Frontal cortex (tissue), 4 donors: ENCODE measurements at places on chromosomes 3 and 15. TPM values are rescaled to one million over a fixed set of nuclear protein-coding genes. Genes with fewer than 3 reads are reported as not detected.

GRCh38 chr3:139251529-139251928 lies 92.3 kb upstream of the MRPS22 start:
- no peak for DNase-seq

DNA sequence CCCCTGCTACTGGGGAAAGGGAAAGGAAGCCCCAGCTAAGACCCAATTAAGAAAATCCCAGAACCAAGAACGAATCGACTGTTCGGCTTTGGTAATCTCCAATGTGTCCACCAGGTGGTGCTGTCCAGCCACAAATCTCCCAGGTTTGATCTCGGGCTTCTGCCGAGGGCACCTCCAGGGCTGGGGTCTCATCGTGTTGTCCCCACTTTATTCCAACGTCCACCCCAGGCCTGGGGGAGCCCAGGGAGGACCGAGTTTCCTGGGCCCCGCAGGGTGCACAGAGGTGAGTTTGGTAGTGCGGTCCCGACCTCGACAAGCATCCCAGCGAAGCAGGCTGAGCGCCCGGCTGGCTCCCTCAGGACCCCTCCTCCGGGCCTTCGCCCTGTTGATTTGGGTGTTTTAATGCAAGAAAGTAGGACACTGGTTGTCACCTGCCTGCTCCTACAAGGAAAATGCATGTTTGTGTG lies 185.1 kb downstream of the GOLGA6L6 start:
- DNase-seq = peak; percentile 86

DNA sequence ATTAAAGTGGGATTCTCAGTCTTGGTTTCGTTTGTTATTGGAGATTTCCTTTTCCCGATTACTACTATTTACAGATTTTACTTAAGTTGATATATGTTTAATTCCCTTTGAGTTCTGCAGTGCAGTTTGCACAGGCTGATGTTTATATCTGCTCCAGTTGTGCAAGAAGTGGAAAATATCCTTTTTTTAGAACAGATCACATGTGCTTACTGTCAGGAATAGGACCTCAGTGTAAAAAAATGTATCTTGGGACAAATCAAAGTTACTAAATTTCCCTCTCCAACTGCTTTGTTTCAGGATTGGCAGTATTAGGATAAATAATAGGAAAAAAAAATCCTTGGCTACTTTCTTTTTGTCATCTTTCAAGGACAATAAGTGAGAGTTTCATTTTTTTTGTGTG lies 6.9 kb downstream of the MITF start:
- no peak for DNase-seq

- DNase-seq = no peak
These were observed 280.4 kb downstream of the RAP2B start for GRCh38 chr3:153442386-153442785.

DNA sequence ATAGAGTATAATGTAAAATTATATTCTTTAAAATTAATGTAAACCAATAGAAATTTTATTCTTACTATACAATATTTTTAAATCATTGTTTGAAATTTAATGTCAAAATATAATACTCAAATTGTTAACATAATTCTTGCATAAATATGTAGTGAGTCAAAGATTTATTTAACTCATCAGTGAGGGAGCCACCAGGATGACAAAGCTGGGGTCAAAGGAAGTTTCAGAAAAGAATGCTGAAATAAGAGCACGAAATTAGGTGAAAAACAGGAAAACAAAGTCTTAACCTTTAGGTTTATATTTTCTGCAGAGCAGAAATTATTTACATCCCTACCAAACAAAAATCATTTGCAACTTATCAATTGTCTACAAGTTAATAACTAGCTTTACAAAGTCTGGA lies 74.1 kb downstream of the DIPK2A start:
- no peak for DNase-seq

DNA sequence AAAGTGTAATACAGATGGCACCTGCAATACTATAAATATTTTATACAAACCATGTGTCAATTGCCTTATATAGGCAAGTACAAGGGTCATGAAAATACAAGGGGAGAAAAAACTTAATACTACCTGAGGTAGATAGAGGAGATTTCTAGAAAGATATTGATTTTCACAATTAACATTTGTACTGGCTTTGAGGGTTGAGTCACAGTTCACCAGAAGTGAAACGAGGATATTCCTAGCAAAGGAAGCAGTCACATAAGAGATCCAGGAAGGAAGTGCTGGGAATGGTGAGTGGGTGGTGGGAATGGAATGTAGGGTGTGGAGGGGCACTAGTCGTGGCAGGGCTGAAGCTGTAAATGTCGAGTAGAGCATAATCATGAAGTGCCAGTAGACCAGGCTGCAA lies 108.7 kb downstream of the P2RY1 start:
- no peak for DNase-seq

DNA sequence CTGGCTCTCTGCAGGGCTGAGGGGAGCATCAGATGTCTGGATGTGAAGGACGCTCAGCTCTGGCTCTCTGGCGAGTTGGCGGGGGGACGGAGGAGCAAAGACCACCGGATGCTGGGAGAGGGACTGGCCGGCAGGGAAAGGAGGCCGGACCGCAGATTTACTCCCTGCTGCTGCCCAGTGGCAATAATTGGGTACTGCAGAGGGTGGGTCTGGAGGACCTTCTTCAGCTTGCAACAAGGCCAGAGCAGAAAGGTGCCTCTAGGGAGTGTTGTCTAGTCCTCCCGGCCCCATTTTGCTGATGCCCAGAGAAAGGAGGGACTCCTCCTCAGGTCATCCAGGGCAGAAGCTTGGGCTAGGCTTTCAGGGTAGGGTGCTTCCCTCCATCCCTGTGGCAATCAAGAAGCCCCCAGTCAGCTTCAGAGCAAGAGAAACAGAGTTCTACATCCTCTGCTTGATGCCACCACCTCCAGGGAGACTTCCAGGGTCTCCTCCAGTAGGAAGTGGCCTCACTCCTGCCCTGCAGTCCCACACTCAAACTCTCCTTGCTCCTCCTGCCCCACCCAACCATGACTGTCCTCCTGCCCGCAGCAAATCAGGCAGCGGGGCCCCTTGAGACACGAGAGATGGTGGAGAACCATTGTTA lies 20.3 kb upstream of the CSPG4 start:
- peak; percentile 64 for DNase-seq

GRCh38 chr15:57591237-57591821 lies 375 bp upstream of the MYZAP start:
- no peak for DNase-seq

- DNase-seq = no peak
These were observed 50.6 kb upstream of the AKAP13 start for GRCh38 chr15:85329561-85330422.

- no peak for DNase-seq
These were observed 10.2 kb downstream of the RFTN1 start for GRCh38 chr3:16503191-16503776.

GRCh38 chr15:81292523-81293001 lies 31.4 kb downstream of the STARD5 start:
- no peak for DNase-seq

GRCh38 chr3:155184011-155184410 lies 103.9 kb downstream of the MME start:
- no peak for DNase-seq

- DNase-seq = no peak
These were observed 47.5 kb downstream of the MYH15 start for GRCh38 chr3:108462899-108463298.

DNA sequence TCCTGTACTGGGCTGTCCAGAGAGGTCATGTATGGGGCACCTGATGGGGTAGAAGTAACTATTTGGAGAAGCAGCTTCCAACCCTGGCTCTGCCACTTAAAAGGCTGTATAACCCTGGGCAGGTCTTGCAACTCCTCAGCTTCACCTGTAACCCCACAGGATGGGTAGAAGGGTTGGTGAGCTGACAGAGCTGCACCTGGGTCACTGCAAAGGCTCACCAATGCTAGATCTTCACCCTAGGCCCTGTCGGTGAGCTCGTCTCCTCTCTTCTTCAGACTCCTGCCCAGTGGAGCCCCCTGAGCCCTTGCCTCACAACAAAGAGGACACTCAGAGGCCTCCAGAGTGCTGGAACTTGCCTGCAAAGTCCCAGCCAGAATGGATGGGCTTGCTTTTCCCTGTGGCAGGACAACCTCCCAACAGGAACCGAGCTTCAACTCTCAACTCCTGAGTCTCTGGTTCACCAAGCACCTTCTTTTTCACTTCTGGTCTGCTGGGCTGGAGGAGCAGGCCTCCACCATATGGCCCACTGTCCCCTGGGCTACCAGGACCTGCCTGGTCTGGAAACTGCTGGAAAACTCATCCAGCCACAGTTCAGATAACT lies 45.9 kb downstream of the XXYLT1 start:
- no peak for DNase-seq

DNA sequence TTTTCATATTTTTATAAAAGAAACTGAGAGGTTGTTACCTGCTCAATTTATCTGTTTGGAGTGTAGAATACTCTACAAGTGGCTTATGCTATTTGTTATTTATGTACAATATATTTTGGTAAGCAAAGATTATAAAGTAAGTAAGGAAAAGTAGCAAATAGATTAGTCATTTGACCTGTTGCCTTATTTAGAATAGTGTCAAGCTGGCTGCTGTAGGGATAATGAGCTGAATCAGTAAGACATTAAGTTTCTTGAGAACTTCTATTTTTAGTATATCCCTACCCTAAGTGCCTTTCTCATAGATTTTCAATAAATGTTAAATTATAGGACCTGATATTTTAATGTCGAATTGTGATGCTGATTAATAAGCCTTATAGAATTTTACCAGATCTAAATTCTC lies 37.2 kb downstream of the ECT2 start:
- DNase-seq = no peak

DNA sequence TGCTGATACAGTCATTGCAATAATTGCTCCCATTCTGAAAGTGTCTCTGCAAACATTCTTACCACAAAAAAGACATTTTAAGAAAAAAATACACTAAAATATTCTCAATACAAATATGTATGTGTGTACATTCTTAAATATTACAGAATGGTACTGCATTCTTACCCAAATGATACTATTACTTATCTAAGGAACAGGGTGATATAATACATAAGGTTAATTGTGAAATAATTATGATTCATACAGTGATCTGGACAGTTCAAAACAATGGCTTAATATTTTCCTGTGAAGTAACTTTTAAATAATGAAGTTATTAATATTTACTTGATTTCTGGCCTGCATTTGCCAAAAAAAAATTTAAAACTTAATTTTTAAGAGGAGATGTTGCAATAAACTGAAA lies 694.6 kb downstream of the TUSC7 start:
- DNase-seq = no peak

- no peak for DNase-seq
These were observed 77.6 kb upstream of the DLG1 start for GRCh38 chr3:197376020-197376419.

GRCh38 chr3:129333891-129334290 lies 55.2 kb downstream of the HMCES start:
- DNase-seq = no peak

GRCh38 chr3:94961423-94962100 lies 898.7 kb downstream of the NSUN3 start:
- DNase-seq = no peak

DNA sequence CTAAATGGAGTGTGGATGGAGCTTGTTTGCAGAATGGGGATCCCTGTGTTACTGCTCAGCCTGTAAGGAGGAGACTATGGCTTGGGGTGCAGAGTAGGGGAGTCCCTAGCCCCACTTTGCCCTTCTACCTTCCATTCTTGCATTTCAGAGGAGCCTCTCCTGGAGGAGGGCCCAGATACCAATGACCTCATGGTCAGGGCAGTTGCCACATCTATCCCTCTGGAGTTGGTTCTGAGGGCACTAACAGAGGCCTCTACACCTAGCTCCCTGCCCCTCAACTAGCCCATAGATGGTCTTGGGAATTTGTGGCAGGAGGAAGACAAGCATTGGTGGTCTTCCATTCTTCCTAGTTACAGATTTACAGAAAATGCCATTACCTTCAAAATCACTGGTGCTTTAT lies 6.1 kb downstream of the SKOR1 start:
- DNase-seq = no peak

- DNase-seq = no peak
These were observed 29.2 kb upstream of the ANXA2 start for GRCh38 chr15:60426870-60427508.

GRCh38 chr3:131701153-131701770 lies 198.5 kb upstream of the MRPL3 start:
- DNase-seq = no peak

GRCh38 chr15:70466305-70466704 lies 297.1 kb downstream of the UACA start:
- DNase-seq = no peak

GRCh38 chr15:78982736-78983135 lies 37.9 kb upstream of the CTSH start:
- DNase-seq = no peak

- DNase-seq = no peak
These were observed 14.2 kb upstream of the CAND2 start for GRCh38 chr3:12782172-12782815.

GRCh38 chr3:48285132-48285531 lies 44.2 kb downstream of the ZNF589 start:
- no peak for DNase-seq

GRCh38 chr3:3278073-3278472 lies 98.6 kb upstream of the CRBN start:
- DNase-seq = no peak

GRCh38 chr3:184785890-184786279 lies 26.1 kb upstream of the VPS8 start:
- no peak for DNase-seq

GRCh38 chr3:42130329-42131070 lies 39.3 kb downstream of the TRAK1 start:
- DNase-seq = no peak

GRCh38 chr3:131396170-131396569 lies 14.6 kb downstream of the NUDT16 start:
- DNase-seq = no peak

NOX5 gene
- total RNA-seq = under 0.01 TPM

SLC28A2 gene
- not detected for total RNA-seq

P3H2 gene
- total RNA-seq = 2.4 TPM

CCDC54 gene
- not detected for total RNA-seq

TNIK gene
- 75.4 TPM for total RNA-seq

SPATA12 gene
- total RNA-seq = not detected

ASB14 gene
- under 0.01 TPM for total RNA-seq

GOLGA8R gene
- total RNA-seq = 0.82 TPM

PLA2G4E gene
- total RNA-seq = not detected

CIDEC gene
- not detected for total RNA-seq

IL17RB gene
- total RNA-seq = 1.6 TPM

SLC28A1 gene
- not detected for total RNA-seq

EDC3 gene
- total RNA-seq = 12.2 TPM

GOLGA6L2 gene
- not detected for total RNA-seq

MUC4 gene
- total RNA-seq = 0.41 TPM

WDR72 gene
- under 0.01 TPM for total RNA-seq

MCF2L2 gene
- 42.0 TPM for total RNA-seq

ROBO2 gene
- 245 TPM for total RNA-seq

IMPG2 gene
- 3.3 TPM for total RNA-seq

ATP13A5 gene
- 0.41 TPM for total RNA-seq

ZNF385D gene
- 17.5 TPM for total RNA-seq

SLC9A9 gene
- 4.9 TPM for total RNA-seq

RPL15 gene
- total RNA-seq = 2,462 TPM

ARRDC4 gene
- 40.4 TPM for total RNA-seq
